ENCODE measurements at places on chromosomes 16 and 17.

- peak; percentile 55 for DNase-seq
Observed at GRCh38 chr17:44363613-44364159, at the start of gene FAM171A2. FAM171A2 (minus strand) TSS chr17:44363853; CDS start chr17:44363714, 139 bp downstream.

DNA sequence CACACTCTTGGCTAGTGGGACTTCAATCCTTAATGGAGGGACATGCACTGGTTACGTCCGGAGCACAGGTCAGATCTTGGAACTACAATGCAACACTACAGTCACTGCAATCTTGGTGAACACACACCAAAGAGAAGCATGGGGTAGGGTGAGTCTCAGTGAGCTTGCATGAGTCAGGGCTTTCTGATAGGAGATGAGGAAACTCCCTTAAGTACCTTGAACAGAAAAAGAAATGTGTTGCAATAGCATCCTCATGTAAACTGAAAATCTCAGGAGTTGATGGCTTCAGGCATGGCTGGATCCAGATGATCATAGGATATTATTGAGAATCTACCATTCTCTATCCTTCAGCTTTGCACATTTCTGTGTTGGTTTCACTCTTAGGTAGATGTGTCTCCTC lies 54.1 kb downstream of the CES1 start:
- DNase-seq, result no peak

- no peak for DNase-seq
Observed at GRCh38 chr17:76840443-76840767, 27.8 kb upstream of the MGAT5B start.

DNA sequence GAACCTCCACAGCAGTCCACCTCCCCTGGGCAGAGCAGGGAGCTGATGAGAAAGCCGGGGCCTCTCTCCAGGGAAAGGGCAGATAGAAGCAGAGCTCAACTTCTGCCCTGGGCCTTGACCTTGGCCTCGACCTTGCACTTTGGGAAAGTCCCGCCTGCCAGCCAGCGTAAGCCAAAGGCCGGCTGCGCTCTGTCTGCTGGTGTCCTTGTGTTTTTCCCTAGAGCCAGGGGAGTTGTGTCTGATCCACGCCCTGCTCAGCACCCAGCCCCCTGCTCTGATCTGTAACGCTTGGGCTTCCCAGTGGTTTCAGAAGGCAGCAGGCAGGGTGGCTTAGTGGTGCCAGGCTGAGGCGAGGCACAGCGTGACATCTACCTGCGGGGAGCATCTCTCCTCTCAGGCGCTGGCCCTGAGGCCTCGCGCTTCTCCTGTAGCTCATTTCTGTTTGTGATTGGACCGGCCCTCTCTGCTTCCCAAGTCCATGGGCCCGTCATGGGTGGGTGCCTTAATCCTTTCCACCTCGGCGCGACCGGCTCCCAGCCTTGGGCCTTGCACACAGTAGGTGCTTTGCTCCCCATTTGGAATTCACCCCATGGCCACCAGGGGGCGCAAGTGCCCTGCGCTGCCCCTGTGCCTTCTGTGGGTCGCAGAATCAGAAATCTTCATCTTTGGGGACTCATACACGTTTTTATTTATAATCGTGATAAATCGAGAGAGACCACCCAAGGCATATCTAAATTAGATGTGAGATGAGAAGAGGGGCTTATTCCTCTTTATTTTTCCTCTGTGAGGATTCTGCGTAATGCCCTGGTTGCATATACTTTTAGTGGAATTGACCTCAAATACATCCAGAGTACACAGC lies 24.2 kb downstream of the SGSH start:
- no peak for DNase-seq

GRCh38 chr16:51682905-51683304 lies 531.8 kb upstream of the SALL1 start:
- DNase-seq, result no peak

DNA sequence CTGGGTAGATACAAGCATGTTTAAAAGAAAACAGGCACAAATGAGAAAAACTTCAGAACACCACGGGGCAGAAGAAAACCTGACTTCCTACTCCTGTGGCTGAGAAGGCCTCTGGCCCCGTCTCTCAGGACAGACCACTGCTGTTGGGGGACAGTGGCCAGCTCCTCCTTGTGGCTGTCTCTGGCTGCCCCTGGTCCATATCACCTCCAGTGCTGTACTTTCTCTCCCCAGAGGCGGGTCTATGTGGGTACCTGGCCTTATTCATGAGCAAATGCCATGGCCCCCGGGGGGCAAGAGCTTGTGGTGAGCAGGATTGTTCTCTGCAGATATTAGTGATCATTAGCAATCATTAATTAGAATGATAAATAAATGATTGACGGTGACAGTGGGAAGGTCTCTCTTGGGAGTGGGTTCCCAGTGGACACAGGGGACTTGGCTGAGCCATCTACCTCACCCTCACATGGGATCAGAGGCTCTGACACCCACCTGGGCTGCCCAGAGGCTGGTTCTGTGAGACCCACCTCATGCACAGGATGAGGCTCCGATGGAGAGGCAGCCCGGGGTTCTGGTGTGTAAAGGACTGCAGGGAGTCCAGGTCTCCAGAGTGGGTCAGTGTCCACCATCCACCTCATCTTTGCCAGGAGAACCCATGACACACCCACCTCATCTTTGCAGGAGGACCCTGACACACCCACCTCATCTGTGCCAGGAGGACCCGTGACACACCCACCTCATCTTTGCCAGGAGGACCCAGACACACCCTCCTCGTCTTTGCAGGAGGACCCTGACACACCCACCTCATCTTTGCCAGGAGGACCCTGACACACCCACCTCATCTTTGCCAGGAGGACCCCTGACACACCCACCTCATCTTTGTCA lies 30.6 kb upstream of the CBFA2T3 start:
- DNase-seq, result no peak

DNA sequence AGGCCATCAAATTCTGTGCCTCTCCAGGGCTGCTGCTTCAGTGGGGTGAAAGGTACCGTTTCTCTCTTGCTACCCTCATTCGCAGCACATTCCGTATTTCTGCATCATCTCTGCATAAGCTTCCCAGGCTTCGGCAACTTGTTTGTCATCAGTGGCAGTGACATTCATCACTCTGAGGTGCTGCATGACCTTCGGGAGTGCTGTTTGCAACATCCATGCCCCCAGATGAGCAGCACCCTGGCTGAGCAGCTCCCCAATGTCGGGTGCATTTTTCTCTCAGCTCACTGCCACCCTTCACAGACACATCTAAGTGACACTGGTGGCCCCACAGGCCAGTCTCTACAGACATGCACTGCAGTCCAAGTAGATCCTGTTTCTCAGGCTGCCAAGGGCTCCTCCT lies 3.8 kb downstream of the CREBBP start:
- no peak for DNase-seq

GRCh38 chr17:40454613-40454995 lies 11.4 kb downstream of the IGFBP4 start:
- DNase-seq, result no peak

DNA sequence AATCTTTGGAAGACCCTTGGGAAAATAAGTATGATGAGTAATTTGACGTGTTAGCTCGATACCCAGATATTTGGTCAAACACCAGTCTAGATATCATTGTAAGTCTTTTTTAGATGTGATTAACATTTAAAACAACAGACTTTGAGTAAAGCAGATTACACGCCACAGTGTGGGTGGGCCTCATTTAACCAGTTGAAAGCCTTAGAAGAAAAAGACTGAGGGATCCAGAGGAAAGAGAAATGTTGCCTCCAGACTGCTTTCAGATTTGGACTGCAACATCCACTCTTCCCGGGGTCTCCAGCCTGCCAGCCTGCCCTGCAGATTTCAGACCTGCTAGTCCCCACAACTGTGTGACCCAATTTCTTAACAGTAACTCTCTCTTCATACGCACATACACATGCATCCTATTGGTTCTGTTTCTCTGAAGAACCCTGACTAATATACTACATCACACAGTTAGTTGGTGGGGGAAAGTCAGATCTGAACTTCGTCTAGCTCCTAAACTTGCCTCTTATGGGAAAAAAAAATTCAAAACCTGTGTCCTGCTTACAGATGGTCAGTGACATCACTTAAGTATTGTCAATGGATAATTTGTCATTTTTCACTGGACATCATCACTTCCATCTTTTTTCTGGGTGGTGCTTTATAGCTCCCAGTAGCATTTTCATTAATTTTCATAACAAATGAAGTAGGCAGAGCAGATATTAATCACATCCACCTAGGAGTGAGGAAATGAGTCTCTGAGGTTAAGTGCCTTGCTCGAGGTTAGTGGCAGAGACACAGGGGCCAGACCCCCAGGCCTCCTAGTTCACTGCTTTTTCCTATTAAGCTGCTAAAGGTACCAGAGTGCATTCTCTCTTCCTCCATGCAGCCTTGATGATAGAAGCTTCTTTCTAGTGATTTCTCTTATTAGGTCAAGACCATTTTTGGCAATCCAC lies 107.7 kb upstream of the TOB1 start:
- DNase-seq, result no peak

- no peak for DNase-seq
Observed at GRCh38 chr17:57760046-57760445, 14.9 kb upstream of the CCDC182 start.

Data from NCI-H774 (cell line).